ENCODE measurements at places on chromosomes 2 and 18. TPM values are rescaled to one million over a fixed set of nuclear protein-coding genes. Genes with fewer than 3 reads are reported as not detected.

Gene ROCK2
- 57.3 TPM for total RNA-seq

Gene TMEM178A
- total RNA-seq = 1.0 TPM

Gene ANKRD44
- 8.3 TPM for total RNA-seq

Gene RGPD3
- 0.29 TPM for total RNA-seq

Gene SLC30A3
- total RNA-seq = 0.15 TPM

Gene SERPINB4
- total RNA-seq = not detected

Gene CNTNAP5
- not detected for total RNA-seq

Gene IL36G
- total RNA-seq = not detected

Gene GRB14
- total RNA-seq = 0.29 TPM

Gene CABYR
- total RNA-seq = 7.7 TPM

Gene BMP10
- not detected for total RNA-seq

Gene UGT1A6
- total RNA-seq = not detected

Gene GAREM1
- 3.5 TPM for total RNA-seq

Gene NYAP2
- not detected for total RNA-seq

Gene ACTG2
- 4.1 TPM for total RNA-seq

Gene CFAP221
- not detected for total RNA-seq

Gene ANKRD36
- total RNA-seq = 27.8 TPM

Data from smooth muscle cell of trachea (primary cell).